M059J (cell line): ENCODE measurements at places on chromosomes 11 and 22. TPM values are rescaled to one million over a fixed set of nuclear protein-coding genes. Genes with fewer than 3 reads are reported as not detected.

- DNase-seq = no peak
These were observed 1113.4 kb downstream of the BRD1 start for GRCh38 chr22:48714231-48714630.

DNA sequence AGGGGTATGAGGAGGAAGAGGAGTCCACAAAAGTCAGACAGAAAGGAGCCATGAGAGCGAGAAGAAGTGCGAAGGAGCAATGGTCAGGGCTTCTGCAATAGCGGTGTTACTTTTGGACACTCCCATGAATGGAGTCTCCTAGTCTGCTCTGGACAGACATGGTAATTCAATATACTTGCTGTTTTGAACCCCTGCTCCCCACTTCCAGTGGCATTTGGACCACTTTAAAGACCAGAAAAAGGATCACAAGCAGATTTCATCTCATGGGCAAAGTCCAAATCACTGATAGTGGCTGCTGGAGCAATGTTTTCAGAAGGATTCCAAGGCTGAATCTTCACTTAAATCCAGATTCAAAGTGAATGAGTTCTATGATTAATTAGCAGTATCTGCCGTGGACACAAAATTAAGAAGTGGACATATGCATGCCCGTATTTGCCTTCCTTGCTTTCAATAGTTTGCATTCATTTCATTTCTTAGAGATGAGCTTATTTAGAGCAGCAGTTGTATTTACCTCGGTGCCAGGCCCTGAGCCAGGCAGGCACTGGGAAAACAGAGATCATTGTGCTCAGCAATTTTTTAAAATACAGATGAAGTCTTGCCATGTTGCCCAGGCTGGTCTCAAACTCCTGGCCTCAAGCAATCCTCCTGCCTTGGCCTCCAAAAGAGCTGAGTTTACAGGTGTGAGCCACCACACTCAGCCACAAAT lies 72.0 kb downstream of the SLC1A2 start:
- no peak for DNase-seq

- DNase-seq = no peak
These were observed 509.4 kb upstream of the RAG2 start for GRCh38 chr11:37107415-37107814.

Gene MAFF
- 9.1 and 13.5 TPM in 2 replicates for total RNA-seq

- DNase-seq = peak; percentile 41
These were observed 25.6 kb upstream of the OSBP start for GRCh38 chr11:59641156-59641555.

Gene APOA4
- not detected in 2 replicates for total RNA-seq

GRCh38 chr11:45715418-45715817 lies 50.0 kb upstream of the CHST1 start:
- no peak for DNase-seq

Gene SLC29A2
- total RNA-seq = 1.6 and 6.1 TPM in 2 replicates

DNA sequence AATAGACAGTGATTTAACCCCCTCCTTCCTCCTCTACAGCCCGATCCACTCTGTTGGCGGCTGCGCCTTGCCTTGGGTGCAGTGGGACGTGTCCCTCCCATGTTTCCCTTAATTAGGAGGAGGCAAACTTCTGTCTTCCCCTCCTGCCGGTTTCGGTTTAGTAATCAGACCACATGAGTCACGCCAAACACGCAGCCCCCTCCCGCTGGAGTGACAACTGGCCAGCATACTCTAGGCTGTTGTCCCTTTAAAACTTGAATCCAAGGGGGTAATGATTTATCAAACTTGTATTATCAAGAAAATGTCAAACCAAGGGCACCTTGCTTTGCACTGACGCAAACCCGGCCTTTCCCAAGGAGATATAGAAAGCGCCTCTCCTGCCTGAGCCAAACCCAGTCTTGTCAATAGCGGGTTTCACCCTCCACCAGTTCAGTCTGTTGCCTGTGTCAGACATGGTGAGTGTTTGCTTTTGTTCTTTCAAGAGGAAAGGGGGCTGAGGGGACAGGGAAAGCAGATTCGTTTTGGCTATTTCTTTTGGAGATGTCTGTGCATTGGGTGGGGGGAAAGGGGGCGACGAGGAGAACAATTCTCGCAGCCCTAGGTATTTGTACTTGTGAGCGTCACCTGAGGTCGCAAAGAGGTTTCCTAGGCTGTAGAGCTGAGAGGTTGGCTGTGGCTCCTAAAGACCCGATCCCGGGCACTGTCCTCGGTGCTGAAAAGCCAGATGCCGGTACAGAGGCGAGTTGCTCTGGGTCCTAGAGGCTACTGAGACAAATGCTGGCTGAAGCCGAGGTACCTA lies at the start of gene SLC6A5:
Gene SLC6A5 (plus strand): TSS at position 388 of the 799 bp plus-strand sequence. CDS start 65 bp downstream, at position 453.
- DNase-seq = peak; percentile 44

GRCh38 chr11:73154178-73154577 lies 12.1 kb upstream of the FCHSD2 start:
- no peak for DNase-seq

Gene OR52E8
- total RNA-seq = not detected in 2 replicates

DNA sequence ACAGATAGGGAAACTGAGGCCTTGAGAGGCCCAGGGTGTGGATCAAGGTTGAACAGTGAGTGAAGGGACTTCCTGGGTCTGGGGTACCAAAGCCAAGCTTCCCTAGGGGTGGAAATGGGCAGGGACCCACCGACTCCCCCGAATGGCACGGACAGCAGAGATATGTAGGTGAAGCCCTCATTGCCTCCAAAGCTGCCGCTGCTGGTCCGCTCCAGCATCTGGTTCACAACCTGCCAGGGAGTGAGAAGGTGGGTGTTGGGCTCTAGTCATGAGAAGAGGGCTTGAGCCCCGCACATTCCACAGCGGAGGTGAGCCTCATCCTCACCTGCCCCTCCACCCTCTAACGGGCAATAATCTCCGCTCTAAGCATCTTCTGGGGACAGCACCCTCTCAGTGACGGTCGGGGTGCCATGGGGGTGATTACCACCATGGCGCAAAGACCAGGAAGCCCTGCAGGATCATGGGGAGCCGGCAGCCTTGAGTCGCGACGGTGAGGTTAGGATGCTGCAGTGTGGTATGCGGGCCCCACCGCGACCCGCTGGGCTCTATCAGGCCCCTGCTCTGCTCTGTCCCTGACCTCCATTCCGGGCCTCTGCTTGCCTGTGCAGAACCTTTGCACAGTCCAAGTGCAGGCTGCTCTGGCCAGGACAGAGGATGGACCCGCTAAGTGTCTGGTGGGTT lies 10.8 kb downstream of the ALDH3B2 start:
- DNase-seq = no peak

GRCh38 chr11:73653996-73654395 lies 7.6 kb downstream of the PLEKHB1 start:
- DNase-seq = no peak

DNA sequence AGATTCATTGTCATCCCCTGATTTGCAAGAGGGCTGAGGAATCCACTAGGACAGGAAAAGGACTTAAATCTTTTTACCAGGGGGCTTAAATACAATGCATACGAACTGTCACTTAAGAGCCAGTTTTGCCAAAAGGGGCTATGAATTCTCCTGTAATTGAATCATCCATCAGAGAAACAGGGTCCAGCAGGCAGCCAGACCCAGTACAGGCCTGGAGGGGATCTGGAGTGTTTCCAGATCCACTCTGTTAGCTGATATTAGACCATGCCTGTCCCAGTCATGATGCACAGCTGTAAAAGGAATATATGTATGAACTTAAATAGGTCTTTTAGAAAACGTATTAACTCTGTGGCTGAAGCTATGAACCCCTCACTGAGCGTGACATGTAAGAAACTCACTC lies 53.8 kb upstream of the PRSS23 start:
- DNase-seq = peak; percentile 49

GRCh38 chr11:16148301-16148931 lies 207.9 kb downstream of the SOX6 start:
- no peak for DNase-seq

Gene LRRN4CL
- 0.42 and 1.7 TPM in 2 replicates for total RNA-seq

- DNase-seq = no peak
These were observed 80.7 kb downstream of the CABIN1 start for GRCh38 chr22:24091551-24092420.

DNA sequence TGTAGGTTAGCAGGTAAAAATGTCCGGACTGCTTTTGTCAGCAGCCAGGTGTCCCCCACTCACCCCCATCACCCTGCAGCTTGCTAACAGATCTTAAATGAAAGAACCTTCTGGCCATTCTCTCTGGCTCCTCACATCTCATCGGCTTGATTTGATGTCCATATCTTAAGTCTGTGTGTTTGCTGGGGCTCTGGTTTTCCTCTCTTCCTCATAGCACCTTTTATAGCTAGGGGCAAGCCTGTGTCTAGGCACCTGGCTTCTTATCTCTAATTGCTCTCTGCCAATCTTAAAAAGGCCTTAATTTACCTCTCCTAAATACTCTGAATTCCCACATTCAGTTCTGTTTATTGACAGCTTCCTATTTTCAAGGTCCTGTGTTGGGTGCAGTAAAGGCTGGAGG lies 72.0 kb downstream of the ARHGAP42 start:
- DNase-seq = no peak

GRCh38 chr11:74468936-74469335 lies 1.6 kb upstream of the KCNE3 start:
- no peak for DNase-seq

DNA sequence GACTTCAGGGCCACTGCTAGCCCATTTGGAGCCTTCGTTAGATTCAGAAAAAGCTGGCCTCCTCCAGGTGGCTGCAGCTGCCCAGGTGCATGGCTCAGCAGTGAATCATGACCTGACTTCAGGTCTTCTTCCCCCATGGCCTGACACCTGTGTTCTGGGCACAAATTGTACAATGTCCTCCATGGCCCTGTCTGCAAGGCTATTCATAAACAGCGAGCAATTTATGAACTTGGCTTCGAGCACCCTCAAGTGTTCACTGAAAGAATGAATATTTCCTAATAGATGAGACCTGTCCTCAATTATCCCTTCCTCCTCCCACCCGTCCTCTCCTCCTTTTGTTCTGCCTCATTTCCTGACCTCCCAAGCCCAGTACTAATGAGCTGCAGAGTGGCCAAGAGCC lies 12.2 kb upstream of the VPS37C start:
- peak; percentile 58 for DNase-seq

- DNase-seq = peak; percentile 37
These were observed 158.8 kb downstream of the TTC17 start for GRCh38 chr11:43517518-43517917.

DNA sequence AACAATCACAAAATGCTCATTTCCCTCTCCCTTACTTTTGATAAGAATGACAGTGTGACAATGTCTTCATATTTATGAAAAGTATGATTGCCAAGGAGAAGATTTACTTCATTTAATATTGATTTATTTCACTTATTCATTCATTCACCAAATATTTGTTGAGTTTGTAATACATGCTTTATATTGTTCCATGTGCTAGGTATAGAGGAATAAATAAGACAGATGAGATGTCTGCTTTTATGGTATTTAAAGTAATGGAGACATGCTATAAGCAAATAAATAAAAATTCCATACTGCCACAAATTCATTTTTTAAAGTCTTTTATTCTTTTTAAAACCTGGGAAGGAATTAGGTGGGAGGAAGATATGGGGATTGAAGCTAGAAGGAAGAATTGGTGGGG lies 289.4 kb downstream of the GUCY1A2 start:
- DNase-seq = no peak

Gene TMEM123
- 225 and 258 TPM in 2 replicates for total RNA-seq

GRCh38 chr11:104844451-104844850 lies 53.8 kb downstream of the CASP12 start:
- no peak for DNase-seq

DNA sequence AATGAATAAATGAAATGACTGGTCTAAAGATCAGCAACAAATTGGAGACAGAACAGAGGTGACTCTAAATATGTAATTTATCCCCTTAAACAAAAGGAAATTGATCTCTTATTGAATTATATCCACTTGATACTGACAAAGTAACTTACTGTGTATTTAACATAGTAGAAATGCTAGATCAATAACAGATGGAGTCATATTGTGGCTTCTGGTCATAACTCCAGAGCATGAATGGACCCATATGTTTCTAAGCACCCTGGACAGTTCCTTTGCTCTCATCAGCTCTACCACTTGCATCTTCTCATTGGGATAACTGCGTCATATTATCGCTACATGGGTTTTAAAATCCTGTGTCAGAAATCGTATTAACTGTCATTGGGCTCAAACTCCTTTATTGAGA lies 222.3 kb downstream of the ETS1 start:
- DNase-seq = peak; percentile 61

DNA sequence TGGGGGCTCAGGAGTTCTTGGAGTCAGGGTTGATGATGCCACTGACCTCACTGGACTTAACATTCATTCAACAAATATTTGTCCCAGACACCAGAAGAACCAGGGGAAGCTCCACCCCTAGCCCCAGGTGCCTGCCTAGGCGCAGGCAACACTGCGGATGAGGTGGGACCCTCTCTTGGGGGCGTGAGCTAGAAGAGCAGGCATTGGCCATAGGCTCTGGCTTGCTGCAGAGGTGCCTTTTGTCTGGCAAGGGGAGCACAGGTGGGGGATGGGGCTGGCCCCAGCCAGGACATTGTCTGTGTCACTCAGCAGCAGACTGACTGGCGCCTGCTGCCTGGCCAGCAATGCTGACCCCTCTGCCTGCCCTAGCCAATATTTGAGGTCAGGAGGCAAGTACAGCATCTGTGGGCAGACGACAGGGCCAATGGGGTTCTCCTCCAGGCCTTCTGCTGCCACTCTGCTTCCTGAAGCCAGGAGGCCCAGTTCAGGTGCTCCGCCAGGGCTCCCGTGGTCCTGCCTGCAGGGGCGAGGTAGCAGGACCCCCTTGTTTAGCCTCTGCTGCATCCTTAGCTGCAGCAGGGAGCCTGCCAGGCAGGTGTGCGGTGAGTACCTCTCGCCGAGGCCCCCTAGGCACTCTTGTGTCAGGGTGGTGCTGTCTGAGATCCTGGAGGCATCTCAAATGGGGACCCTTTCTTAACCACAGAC lies 4.0 kb downstream of the LINC01488 start:
- peak; percentile 55 for DNase-seq

DNA sequence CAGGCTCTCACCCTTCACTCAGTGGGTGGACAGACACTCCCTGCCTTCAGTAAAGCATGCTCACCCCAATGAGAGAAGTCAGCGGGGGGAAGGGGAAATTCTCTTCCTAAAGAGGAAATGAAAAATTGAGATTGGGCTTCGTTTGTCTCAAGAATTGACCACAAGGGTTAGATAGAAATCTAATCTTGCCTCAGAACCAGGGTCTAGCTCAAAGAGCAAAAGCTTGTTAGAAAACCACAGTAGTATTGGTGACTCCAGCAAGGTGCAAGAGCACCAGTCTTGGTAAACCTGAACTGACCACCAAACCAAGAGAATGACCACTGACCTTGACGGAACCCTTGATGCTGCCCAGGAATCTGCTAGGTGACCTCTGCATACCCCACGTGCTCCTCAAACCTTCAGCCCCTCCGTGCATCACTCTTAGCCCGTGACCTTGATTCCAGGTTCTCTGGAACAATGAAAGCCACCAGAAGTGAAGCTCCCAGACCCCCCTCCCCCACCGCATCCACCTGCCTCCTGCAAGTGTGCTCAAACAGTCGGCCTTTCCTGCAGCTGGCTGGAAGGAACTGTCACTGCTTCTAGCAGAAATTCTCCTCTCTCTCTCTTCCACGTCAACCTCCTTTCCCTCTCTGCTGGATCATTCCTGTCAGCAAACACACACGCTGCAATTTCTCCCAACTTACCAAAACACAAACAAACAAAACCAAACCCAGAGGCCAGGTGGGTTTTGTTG lies 3.1 kb upstream of the TMA7B start:
- peak; percentile 28 for DNase-seq
